Stimulated activated CD4-positive, alpha-beta T cell treated with anti-CD3 and anti-CD28 coated beads, TNF-alpha, amount 100 ng/mL, for 48 hours (primary cell): ENCODE measurements at places on chromosomes 12 and 14.

- no peak for DNase-seq
Measured at GRCh38 chr12:129605666-129606065, 298.2 kb downstream of the TMEM132D start.

- DNase-seq: no peak
Measured at GRCh38 chr14:78292003-78292402, 121.8 kb downstream of the NRXN3 start.

DNA sequence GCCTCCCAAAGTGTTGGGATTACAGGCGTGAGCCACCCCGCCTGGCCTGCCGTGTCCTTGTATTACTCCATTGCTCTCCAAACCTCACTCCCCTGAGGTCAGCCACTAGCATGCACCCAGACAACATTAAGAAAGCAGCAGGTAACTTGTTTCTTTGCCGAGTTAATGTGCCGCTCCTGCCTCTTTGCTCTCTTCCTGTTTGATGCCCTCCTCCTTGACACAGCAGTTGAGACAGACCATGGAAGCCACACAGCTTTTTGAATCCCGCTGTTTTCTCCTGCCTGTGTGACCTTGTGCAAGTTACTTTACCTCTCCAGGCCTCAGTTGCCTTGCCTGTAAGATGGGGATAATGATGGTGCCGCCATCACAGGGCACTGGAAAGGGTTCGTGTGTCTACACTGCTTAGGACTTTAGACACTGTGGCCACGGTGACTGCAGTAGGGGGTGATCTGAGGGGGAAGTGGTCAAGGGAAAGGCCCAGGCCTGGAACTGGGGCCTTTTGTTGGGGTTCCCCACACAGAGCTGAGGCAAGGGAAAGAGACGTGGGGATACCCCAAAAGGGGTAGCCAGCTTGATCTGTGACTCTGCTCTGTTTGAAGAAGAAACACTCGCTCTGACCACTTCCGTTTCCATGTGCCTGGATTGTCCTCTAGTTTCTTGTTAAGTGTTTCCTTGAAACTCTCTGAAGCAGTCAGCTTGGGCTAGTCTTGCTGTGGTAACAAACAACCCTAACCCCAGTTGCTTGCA, 69.3 kb downstream of the RIN3 start:
- no peak for DNase-seq

- no peak for DNase-seq
Measured at GRCh38 chr14:34824826-34825225, 50.3 kb downstream of the BAZ1A start.

GRCh38 chr14:79569072-79569471, 642.2 kb downstream of the DIO2 start:
- no peak for DNase-seq

DNA sequence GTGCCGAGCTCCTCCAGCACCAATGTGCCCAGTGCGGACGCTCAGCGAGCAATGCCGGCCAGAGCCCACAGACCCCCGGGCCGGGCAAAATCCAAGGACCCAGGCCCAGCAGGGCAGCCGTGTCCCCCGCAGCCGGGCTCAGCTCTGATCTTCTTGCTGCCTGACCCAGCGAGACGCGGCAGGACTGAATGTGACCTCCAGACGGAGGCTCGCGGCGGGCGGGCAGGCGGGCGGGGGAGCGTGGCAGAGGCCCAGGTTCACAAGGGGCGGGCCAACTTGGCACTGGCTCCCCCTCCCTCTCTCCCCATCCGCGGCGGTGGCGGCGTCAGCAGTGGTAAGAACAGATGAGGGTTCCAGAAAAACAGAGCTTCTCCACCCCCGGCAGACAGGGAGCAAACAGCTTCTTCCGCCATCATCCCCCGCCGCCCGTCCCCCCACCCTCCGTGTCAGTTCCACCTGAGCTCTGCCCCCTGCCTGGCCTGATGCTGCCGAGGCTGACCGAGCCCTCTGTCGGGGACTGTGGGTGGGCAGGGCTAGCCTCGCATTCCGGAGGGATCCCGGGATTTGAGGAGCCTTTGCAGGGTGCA, 94.3 kb downstream of the RFLNA start:
- DNase-seq: peak; percentile 30

GRCh38 chr12:28771968-28772367, 377.1 kb upstream of the FAR2 start:
- no peak for DNase-seq

GRCh38 chr12:52781399-52782082, 4.4 kb upstream of the KRT76 start:
- no peak for DNase-seq

DNA sequence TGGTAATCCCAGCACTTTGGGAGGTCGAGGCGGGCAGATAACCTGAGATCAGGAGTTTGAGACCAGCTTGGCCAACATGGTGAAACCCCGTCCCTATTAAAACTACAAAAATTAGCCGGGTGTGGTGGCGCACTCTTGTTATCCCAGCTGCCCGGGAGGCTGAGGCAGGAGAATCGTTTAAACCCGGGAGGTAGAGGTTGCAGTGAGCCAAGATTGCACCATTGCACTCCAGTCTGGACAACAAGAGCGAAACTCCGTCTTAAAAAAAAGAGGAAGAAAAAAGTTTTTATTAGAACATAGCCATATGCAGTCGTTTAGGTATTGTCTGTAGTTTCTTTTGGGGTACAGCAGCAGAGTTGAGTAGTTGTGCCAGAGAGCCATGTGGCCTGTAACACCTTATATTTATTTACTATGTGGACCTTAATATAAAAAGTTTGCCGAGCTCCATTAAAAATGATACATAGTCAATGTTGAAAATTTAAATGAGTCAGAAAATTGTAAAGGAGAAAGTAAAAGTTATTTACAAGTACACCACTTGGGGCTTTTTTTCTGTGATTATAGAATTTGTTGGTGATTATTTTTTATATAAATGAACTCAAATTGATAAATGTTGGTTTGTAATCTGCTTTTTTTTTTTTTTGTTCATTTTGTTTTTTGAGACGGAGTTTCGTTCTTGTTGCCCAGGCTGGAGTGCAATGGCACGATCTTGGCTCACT, 2.2 kb downstream of the ADIPOR2 start:
- DNase-seq: no peak

DNA sequence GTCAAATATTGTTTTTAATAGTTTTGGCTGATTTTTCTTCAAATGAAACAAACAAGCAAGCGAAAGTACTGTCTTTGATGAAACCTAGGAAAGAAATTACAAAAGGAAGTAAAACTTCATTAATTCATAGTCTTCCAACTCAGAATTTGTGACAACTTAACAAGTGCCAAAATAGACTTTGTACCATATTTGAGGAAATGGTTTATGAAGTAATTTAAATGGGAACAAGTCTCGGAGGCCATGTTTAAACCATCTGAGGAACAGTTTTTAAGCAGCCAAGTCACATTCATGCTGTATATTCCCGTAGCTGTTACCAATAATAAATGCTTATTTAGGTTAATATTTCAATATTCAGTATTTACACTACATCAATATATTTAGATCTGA, 745 bp upstream of the ARHGDIB start:
- no peak for DNase-seq

- no peak for DNase-seq
Measured at GRCh38 chr12:12024911-12025682, 45.6 kb upstream of the BCL2L14 start.

DNA sequence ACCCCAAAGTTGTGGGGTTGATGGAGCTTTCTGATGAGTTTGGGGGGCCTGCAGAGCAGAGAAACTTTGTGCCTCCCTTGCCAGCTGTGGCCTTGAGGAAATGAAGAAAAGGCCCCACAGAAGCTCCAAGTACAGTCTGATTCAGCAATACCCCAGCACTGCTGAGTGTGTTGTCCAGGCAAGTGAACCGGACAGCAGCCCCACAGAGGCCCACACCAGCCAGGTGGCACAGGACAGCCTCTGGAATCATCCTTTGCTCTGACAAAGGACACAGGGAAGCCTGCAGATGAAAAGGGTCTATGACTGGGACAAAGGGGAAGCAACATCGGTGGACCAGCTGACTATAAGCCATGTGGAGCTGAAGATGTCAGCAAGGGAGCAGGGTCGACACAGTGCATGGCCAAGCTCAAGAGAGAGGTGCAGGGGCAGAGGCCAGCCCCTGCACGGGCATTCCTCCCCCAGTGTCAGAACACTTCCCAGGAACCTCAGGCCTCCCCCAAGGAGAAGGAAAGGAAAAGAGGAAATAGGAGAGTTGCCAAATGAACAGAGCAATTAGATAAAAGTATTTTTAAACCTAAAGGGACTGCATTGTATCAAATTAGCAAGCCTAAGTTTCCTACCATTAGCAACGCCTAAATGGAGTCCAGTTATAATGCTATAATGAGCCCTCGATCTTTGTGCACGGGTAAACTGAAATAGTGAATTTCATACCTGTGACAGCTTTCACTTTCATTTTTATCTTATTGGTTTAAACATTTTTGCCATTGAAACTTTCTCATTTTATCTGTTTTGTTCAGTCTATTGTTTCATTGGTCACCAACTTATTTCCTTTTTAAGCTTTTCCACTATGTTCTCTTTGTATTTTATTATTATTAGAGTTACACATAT, 46.3 kb upstream of the PTGDR start:
- no peak for DNase-seq

DNA sequence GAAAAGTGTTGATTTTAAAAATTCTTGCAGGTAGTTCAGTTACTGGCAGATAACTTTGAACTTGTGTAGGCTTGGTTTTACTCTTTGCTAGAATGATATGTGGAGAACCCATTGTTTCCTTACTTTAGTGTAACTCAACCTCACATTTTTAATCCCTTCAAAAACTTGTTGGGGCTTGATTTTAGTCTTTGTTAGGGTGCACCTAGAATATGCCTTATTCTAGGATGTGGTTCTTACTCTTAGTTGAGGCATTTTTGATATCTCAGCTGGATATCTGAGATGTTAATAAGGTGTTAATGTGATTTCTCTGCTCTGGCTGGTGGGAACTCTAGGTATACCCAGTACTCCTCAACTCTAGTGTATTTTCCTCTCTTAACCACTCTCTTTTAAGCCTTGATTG, 10.0 kb downstream of the MNAT1 start:
- no peak for DNase-seq

- no peak for DNase-seq
Measured at GRCh38 chr14:104103446-104104075, 18.1 kb downstream of the ASPG start.

DNA sequence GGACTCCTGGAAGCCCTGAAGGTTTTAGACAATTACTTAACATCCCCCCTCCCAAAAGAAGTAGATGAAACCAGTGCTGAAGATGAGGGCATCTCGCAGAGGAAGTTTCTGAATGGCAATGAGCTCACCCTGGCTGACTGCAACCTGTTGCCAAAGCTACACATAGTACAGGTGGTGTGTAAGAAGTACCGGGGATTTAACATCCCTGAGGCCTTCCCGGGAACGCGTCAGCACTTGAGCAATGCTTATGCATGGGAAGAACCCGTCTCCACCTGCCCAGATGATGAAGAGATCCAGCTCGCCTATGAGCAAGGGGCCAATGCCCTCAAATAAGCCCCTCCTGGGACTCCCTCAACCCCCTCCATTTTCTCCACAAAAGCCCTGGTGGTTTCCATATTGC, 10.6 kb upstream of the SPPL3 start:
- no peak for DNase-seq

DNA sequence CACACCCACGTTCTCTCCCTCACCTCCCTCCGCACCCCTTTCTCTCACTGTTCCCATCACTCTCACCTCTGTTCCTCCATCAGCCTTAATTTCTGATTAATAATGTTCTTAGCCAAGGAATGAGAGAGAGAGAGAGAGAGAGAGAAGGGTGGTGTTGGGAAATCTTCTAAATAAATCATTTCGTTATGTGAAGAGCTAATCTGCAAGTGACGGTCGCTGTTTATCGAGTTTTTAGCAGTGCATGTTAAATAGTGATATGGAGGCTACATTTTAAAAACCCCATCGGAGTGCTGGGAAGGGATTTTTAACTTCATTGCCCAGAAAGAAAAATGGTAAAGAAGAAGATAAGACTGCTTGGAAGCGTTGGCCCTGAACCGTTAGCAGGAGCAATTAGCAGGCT, 203.3 kb upstream of the LHX5 start:
- DNase-seq: no peak

DNA sequence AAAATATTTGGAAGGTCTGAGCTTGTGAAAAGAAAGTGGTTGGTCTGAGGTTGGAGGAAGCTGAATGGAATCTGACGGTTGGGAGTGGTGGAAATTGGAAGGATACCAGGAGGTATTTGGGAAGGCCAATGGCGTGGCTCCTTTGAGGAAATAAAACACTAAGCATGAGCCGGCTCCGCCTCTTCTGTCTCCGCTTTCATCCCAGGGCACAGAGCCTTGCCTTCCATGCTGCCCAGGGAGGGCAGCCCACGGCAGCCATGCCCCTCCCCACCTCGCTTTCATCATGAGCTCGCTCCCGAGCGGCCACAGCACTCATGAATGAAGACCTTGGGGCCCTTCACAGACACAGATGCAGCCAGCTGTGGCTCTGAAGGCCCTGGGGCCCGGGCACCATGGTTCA, 36.2 kb downstream of the HSP90AA1 start:
- no peak for DNase-seq

DNA sequence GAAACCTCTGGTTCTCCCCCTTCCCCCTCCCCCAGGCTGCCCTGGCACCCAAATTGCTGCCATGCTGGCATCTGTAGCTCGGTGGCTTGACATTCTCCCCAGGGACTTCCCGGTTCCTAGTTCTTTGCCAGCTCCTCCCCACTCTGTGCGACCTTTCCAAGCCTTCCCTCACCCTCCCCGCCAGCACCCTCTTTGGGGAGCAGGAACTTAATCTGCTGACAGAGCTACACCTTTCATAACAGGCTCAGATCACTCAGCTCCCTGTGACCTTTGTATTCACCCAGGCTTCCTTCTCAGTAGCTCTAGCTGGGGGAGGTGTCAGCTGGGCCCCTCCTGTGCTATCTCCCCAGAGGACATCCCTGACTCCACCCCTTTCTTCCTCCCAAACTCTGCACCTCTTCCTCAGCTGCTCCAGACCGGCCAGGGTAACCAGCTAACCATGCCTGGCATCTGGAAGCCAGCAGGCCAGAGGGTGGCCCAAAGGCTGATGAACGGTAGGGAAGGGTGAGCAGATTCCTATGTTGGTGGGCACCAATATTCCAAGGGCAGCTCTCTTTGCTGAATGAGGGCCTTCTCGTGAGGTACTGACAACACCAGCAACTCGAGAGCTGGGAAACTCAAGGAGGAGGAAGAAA, 1.8 kb upstream of the COX14 start:
- DNase-seq: no peak

- no peak for DNase-seq
Measured at GRCh38 chr12:43968736-43969135, 132.9 kb downstream of the TMEM117 start.

GRCh38 chr12:73589220-73589619, 948.4 kb upstream of the ATXN7L3B start:
- no peak for DNase-seq

GRCh38 chr12:3469711-3470110, 21.3 kb upstream of the PRMT8 start:
- DNase-seq: no peak

DNA sequence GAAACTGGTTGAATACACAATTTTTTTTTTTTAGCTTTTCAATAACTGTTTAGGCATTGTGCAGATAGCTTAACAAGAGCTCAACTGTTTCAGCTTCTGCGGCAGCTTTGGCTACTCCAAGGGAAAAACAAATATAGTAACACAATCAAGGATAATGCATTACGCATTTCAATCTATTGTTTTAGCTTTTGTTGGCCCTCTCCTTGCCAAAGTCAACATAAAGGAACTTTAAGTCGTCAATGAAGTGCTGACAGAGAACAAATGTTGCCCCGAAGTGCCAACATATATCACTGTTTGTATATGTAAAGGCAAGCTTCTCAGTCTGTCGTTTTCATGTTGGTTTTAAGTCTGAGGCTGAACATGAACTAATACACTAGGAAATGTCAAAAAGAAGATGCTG, 1087.4 kb upstream of the FLRT2 start:
- no peak for DNase-seq
